ENCODE measurements at places on chromosomes 1 and 21. TPM values are rescaled to one million over a fixed set of nuclear protein-coding genes. Genes with fewer than 3 reads are reported as not detected.

Gene NEK7
- 10.0 TPM for total RNA-seq

Gene JUN
- 15.7 TPM for total RNA-seq

DNA sequence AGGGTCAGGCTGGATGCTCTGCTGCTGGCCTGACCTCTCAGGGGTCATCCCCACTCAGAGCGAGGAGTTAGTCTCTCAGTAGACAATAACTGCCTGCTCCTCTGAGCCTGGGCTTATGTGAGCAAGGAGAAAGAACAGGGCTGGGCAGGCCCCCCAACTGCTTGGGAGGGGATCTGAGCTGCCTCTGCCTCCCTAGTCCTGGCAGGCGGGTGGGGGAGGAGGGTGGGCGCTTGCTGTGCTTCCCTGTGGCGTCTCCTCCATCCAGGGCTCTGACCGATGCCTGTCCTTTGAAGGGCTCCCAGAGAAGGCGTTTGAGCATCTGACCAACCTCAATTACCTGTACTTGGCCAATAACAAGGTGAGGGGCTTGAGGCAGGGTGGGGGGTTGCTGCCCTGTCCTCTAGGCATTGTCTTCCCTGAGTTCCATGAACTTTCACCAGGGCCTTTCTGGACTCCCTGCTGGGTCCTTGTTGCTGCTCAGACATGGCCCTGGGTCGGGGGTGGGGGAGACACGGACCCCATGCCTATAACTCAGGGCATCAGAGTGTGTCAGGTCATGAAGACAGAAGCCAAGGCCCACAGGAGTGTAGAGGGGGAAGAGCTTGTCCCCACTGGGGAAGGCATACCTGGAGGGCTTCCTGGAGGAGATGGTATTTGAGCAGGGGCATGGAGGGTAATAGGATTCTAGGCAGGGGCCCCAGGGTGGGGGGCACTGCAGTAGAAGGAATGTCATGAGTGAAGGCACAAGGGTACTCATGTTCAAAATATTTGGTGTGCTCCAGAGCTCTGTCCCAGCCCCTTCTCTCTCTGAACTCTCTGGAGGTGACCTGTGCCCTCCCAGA is 12.5 kb downstream of the PODN start:
- DNase-seq, result peak; percentile 12

DNA sequence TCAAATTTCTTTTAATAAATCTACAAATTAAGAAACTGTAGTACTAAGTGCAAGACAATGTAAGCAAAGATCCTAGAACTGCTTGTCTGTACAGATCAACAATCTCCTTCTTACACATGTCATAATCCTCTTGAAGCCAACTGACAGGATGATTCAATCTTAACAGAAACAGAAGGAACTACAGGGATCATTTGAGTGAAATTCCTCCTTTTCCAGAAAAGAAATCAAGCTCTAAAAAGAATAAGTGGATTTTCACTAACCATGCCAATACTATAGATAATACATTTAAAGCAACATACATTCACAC is 53.2 kb downstream of the RAB3GAP2 start:
- no peak for DNase-seq

DNA sequence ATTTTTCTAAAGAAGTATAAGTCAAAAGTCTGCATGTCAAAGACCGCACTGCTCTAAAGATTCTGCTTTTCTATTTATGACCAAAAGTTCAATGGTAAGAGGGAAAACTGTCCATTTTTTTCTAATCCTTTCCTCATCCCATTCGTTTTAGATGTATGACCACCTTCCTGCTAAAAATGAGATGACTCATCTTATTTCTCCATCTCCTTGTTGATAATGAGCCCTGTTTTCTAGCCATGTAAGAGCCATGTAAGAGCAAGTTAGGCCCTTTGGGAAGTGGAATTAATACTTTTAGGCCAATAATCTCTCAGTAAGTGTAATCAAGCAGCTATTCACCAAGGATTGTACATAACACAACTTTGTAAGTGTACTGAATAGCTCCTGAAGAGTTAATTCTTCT is 475.6 kb upstream of the B3GALT2 start:
- no peak for DNase-seq

GRCh38 chr1:228141226-228142044 is 1.4 kb downstream of the GUK1 start:
- DNase-seq, result peak; percentile 22

Measured in H9 (cell line).